Urinary bladder (tissue), 4 donors: ENCODE measurements at places on chromosomes 3 and 15.

DNA sequence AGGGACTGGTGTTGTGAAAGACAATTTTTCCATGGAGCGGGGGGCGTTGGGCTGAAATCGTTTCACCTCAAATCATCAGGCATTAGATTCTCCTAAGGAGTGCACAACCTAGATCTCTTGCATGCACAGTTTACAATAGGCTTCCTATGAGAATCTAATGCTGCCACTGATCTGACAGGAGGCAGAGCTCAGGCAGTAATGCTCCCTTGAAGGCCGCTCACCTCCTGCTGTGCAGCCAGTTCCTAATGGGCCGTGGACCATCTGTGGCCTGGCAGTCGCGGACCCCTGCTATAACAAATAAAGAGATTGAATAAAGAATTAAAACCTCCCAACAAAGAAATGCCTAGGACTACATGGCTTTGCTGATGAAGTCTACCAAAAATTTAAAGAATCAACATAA, 25.3 kb upstream of the ANKRD28 start:
- DNase-seq = no peak

- DNase-seq = no peak
Observed at GRCh38 chr3:190495354-190495753, 18.5 kb upstream of the IL1RAP start.

DNA sequence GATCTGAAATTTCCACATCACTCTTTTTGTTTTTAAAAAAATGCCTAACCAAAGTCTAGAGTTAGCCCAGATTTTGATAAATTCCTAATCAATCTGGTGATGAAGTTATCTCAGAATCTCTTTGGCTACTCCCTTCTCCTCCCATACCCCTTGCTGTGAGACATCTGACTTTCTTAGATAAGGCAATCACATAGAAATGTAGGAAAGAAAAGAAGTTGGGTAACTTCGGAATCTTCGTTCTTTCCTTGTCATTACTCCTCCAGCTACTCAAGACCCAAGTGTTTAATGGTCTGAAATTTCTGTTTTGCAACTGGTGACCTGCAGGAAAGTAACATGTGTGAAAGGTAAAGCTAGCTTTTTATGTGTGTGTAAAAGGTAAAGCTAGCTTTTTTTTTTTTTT, 37.8 kb downstream of the MYL3 start:
- DNase-seq = no peak

DNA sequence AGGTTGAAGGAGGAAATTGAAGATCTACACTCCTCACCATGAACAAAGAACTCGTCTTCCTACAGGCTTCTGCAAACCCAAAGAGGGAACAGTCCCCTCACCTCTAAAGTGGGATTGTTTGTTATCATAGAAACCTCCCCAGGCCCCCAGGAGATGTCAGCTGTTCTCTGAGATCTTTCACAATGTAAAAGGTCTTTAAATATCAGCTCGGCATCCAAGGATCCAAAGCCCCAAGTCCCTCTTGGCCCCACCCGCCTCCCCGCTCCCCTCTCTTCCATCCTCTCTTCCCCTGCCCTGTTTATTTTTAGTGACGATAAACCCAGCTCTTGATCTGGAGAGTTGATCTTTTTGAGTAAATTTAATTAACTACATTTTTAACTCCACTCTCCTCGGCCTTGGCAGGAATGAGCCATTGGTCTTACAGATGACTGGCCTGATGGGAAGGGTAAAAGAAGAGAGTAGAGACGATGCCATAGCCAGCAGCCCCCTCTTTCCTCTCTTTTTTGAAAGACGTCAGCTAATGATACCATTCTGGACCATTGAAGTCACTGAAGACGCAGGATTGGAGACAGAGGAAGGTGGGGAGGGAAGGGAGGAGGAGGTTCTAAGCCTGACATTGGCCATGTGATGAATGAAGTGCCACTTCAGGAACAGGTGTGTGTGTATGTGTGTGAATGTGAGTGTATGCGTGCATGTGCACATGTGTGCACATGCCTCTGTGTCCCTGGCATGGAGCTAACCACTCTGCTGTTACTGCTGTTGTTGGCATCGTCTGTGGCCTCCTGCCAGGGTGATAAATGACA, 521.8 kb downstream of the NTRK3 start:
- no peak for DNase-seq

- DNase-seq = no peak
Observed at GRCh38 chr3:131518680-131519079, 15.9 kb upstream of the MRPL3 start.
